NCI-H1436 (cell line): ENCODE measurements at places on chromosomes 11 and 22.

DNA sequence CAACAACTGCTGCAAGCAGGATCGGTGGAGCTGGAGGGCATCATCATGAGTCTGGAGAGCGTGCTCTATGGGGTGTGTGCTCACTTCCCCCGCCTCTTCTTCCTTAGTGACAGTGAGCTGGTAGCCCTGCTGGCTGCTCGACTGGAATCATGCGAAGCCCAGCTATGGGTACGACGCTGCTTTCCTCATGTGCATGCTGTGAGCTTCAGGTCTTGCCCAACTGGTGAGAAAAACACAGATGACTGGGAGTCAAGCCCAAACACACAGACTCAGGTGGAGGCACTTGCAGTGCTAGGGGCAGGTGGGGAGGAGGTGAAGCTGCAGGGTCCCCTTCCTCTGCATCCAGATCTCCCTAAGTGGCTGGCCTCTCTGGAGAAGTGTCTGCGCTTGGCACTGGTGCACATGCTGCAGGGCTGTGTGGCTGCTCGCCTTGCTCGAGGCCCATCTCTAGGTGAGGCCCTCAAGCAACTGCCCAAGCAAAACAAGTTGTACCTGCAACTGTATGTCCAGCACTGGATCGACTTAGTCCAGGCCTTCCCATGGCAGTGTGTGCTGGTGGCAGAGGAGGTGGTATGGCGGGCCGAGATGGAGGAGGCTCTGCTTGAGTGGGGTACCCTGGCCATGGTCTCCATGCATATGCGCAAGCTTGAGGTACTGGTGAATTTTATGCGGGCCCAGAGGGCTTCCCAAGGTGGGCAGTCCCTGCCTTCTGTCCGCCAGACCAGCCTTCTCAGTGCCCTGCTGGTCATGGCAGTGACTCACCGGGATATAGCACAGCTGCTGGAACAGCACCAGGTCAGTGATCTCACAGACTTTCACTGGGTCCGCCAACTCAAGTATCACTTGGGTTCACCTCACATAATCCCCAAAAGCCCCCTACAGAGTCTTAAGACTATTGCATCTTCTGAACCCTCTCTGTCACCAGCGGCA lies 48.1 kb downstream of the DNHD1 start:
- DNase-seq, result no peak

- peak; percentile 27 for DNase-seq
Observed at GRCh38 chr22:27405672-27406388, 395.7 kb downstream of the MN1 start.

DNA sequence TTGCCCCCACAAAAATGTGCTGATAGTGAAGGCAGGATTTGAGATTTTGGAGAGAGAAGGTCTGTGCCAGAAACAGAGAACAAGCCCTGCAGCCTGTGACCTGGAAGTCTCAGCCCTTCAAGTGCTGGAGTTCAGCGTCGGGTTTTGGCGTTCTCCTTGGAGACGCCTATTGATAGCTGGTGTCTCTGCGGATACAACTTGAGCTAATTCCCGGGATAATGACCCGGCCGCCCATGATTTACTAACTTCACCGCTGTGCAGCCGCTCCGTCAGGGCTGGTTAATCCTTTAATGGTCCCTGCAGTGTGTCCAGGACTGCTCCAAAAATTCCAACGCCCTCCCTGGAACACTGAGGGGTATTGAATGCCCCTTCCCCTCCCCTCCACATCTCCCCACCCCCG lies 76.6 kb downstream of the WT1 start:
- DNase-seq, result no peak

- no peak for DNase-seq
Observed at GRCh38 chr22:38484244-38484643, 16.3 kb downstream of the KDELR3 start.
